ENCODE measurements at places on chromosomes 6 and 20.

- DNase-seq: no peak
Measured at GRCh38 chr6:137172734-137173431, 561 bp downstream of the IL22RA2 start.

GRCh38 chr6:36697481-36697903 lies at the start of gene RAB44:
Gene RAB44, plus strand, starts transcription at chr6:36697826. Its CDS starts 6,410 bp downstream, at chr6:36704236.
- no peak for DNase-seq

DNA sequence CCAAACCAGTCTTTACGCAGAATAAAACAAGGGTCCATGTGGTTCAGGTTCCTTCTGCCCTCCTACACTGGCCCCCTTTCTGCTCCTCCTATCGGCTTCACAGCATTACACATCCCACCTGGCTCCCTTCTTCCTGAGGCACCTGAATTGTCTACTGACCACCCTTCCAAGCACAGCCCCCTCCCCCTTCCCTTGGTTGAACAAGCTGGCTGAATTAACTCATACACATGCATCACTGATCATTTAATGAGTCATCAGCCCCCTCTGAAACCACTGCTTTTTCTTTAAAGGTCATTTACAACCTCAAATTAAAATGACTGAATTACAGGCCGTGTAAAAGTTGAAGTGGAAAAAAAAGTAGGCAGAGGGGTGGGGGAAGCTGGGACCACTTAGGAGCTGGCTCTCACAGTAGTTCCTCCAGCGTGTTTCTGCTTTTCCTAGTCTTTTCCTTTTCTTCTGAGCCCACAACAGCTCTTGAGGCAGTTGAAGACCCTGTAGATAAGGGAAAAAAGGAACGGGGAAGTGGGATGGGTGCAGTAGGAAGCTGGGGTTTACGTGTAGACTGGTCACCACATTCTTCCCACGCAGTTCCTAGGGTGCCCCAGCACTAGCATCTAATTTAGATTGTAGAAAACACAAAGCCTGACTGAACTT lies 67.6 kb downstream of the FYN start:
- DNase-seq: no peak

- no peak for DNase-seq
Measured at GRCh38 chr6:107692351-107692750, 131.8 kb downstream of the SCML4 start.

DNA sequence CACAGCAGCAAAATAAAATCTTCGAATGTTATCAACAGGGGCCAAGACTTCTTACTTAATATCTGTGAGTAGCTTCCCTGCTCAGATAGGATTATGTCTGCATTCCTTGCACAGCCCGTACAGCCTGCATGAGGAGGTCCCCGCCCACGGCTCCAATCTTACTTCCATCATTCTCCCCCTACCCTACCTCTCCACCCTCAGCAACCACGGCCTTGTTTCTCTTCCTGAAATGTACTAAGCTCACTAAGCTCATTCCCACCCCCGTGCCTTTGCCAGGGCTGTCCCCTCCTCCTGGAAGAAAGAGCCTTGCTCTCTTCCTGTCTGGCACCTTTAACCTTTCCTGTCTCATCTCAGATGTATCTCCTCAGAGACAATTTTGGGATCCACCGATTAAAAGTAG lies 120.4 kb downstream of the BCAS1 start:
- DNase-seq: no peak

DNA sequence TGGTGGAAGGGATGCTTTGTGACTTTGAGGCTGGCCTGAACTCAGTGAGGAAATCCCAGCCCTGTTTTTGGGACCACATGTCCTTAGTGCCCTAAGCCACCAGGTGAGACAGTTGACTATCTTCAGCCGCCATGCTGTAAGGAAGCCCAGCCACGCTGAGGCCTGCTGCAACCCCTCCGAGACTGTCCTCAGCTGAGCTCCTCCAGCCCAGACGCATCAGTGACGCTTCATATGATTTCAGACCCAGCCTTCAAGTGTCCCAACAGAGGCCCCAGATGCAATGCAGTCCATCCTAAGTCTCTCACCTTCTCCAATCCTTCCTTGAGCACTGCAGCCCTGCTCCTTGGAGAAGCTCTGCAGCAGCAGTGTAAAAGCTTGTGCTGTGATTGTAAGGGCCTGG lies 76.2 kb downstream of the NINL start:
- no peak for DNase-seq

DNA sequence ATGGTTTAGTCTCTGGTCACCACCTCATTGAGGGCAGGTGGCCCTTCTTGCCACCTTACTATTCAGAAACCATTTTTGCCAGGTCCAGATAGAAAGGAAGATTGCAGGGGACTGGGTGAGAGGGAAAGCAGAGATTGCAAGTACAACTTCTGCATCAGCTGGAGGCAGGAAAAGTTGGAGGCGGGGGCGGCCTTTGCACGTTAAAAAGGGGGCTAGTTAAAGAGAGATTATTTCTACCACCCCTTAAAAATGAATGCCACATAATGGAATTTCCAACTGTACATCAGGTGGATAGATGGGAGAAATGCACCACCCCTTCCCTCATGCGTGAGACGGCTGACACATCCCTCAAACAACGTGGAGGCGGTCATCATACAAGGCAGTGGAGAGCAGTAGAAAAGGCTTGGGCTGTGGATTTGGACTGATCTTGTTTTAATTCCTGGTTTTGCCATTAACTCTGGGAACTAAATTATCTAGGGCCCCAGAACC lies 95.4 kb upstream of the CNKSR3 start:
- no peak for DNase-seq

DNA sequence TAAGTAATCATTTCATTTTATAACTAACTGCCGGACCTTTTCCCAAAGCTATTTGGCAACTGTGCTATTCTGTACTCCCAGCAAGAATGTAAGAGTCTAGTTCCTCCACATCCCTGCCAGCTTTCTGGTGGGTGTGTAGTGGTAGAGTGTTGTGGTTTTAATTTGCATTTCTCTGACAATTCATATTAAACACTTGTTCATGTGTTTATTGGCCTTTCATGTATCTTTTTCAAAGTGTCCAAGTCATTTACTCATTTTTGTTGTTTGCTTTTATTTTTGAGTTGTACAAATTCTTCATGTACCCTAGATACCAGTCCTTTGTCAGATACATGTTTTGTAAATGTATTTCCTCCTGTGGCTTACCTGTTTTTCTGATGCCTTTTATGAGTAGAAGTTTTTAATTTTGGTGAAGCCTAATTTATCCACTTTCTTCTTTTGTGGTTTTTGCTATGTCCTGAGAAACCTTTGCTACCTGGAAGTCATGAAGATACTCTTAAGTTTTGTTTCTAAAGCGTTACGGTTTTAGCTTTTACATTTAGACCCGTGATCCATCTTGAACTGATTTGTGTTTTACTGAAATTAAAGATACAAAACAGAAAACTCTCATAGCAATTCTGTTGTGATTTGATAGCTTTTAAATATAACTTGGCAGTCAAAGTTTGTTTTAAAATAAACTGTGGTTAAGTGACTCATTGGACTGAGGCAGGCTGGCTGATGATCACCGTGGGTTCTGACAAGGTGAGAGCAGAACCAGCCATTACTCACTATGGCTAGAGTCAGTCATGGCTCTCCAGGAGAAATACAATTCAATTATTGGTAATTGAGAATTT lies 8.0 kb downstream of the MYLIP start:
- no peak for DNase-seq

DNA sequence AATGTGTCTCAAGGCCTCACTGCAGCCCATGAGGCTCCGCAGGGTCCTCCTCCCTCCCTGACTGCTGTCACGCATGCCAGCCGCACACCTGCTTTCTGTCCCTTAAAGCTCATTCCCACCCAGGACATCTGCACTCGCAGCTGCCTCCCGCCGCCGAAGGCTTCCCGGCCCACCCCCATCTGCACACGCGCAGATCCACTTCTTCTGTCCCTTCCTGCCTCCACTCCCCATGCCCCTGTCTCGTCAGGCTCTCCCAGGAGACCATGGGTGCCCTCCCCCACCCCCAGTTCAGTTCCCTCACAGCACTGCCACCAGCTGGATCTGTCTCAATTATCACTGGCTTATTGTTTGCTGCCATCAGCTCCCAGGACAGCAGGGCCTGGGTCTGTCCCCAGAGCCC lies 63.0 kb downstream of the RIPOR3 start:
- DNase-seq: no peak

DNA sequence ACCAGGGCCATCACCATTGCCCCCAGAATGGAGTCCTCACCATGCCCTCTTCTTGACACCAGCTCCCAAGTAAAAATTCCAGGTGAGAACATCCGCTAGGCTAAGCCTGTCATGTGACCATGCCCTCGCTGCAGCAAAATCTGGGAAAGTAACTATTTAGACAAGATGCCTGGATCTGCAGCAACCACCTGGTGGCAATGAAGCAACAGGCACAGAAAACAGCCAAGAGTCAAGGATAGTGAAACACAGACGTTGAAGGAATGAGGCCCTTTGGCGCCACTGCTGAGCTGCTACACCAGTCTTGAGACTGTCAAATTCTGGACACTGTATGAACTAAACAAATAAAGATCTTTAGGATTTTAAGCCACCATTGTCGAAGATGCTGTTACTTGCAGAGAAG lies 30.1 kb upstream of the TGM6 start:
- no peak for DNase-seq

DNA sequence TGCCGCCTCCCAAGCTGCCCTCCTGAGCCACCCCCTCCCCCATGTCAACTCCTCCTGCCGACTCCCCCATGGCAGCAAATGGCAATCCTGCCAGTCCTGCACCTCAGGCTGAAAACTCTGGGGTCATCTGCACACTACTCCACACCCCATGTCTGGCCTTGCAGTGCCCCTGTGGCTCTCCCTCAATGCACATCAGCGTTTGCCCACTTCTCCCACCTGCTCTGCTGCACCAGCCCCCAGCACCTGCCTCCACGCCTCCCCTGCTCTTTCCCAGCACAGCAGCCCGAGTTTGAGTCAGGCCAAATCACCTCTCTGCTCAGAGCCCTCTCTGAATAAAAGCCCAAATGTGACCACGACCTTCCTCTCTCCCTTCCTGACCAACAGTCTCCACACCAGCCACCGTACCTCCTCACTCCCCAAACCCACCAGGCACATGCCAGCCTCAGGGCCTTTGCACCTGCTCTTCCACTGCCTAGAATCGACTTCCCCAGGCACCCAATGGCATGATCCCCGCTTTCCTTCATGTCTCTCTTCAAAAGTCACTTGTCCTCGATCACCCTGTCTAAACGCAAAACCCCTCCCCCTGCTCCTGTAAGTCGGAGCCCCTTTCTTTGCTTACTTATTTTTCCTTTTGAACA lies 4.3 kb downstream of the PXDC1 start:
- DNase-seq: no peak

DNA sequence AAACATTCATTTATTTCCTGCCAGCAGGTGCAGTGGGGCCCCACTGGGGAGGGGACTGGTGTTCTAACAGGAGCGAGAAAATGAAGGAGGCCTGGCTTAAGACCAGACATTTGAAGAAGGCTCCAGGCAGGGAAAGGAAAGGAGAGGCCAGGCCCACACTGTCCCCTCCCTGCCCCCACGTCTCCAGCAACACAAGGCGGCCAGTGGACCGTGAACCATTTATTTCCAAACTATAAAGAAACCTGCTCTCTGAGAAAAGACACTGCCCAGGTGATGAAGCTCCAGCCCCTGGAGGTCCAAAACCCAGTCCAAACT lies 41.4 kb upstream of the CDH22 start:
- DNase-seq: no peak

DNA sequence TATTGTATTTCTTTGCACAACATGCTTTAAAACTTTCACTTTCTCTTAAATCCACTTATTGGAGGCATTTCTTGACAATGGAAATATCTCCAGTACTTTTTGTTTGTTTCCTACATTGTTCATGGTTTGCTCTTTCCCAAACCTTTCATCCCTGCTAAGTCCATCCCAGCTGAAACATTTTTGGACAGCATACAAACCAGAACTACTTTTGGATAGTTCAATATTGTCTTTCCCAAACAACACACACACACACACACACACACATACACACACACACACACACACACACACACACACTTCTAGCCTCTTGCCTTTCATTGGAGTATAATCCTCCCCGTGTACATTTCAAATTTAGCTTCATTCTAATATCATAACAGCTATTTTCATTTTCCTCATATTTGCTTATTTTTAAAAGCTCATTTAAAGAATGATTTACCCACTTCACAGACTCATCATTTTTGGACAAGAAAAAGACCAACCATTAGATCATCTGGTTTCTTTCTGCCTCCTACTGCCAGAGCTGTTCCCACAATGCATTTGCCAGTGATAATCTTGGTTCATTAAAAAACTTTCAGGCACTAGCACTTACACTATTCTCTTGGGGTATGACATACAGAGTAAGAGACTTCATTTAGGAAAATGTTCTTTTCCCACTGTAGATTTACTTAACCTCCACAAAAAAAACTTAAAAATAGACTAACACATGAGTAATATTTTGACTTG lies 248.1 kb downstream of the CD109 start:
- DNase-seq: no peak

- DNase-seq: no peak
Measured at GRCh38 chr6:16355238-16355637, 116.9 kb downstream of the GMPR start.

DNA sequence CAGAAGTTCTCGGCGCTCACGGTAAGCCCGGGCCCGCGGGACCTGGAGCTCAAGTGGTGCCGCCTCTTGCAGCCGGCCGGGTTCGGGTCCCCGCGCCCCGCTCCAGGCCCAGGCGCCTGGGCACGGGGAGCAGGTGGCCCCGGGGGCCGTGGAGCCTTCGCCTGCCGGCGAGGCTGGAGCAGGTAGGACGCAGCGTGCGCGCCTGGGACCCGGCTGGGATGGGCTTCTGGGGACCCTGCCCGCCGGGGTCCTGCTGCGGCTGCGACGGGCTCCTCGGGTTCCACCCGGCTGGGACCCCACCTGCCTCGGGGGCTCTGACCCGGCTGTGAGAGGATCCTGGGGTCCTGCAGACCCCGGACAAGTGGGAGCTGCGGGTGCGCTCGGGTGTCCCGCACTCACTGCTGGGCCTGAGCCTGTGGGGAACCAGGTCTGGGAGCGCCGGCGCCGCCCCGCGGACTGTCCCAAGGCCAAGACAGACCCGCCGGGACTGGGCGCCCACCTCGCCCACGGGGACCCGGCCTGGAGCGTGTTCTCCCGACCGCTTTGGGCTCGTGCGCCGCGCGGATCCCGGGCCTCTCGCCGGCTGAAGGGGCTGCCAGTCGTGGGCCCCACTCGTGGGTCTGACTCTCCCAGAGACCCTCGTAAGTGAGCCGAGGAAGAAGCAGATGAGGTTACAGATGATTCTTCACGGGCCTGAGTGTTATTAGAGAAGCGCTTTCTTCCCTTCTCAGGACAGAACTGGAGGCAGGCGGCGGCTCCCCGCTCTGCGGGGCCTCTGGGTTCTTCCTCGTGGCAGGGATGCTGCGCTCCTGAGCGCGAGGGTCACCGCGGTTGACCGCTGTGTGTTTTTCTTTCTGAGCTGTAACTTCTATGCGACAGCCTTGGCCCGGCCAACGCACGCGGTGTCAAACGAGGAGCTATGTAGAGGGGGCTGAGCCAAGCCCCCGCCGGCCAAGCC lies 729 bp downstream of the SMOC2 start:
- DNase-seq: no peak

DNA sequence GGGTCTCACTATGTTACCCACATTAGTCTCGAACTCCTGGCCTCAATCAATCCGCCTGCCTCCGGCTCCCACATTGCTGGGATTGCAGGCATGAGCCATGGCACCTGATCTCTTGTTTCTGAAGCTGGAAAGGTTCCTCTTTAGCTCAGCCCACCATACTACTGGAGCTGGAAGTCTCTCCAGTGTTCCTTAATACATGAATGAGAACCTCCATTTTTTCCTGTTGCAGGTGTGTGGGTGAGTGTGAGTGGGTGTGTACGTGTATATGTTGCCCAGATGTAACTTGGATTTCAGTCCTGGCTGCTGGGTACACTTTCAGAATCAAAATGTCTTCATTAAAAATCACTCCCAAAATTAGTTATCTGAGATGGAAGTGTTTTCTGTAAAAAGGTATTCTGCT lies 11.1 kb downstream of the PNPLA1 start:
- DNase-seq: no peak
